ENCODE measurements at places on chromosomes 4 and X.

GRCh38 chrX:110146521-110146920 is 143.6 kb downstream of the TMEM164 start:
- DNase-seq, result peak; percentile 19

DNA sequence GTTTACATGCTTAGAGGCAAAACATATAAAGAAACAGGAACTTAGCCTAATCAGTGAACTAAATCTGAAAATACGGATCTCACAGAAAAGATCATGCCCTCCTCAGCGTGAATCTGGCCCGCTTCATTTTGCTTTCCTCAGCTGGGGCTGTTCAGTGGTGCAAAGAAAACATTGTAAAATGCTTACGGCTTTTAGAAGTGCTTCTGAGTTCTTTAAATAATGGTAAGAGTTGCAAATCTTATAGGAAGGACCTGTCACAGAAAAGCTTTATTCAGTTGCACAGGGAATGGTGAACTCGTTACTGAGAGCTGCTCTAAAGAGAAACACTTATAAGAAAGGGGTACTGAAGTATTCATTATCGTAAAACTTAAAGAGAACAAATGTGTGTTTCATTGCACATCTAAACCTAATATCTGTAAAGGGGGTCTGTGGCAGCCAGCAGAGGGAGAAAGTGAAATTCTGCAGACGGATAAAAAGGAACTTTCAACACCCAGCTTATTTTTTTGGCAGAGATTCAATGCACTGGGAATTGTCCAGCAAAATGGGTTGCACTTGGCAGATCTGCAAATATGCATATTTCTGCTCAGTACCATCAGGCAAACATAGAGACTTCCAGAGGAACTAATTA is 139.2 kb upstream of the ANK2 start:
- DNase-seq, result peak; percentile 45

- DNase-seq, result no peak
These were observed 41.3 kb upstream of the MTMR1 start for GRCh38 chrX:150651906-150652305.

GRCh38 chrX:136636121-136636520 is 11.8 kb upstream of the CD40LG start:
- DNase-seq, result no peak

- no peak for DNase-seq
These were observed 142.3 kb downstream of the AFAP1 start for GRCh38 chr4:7797330-7797729.

DNA sequence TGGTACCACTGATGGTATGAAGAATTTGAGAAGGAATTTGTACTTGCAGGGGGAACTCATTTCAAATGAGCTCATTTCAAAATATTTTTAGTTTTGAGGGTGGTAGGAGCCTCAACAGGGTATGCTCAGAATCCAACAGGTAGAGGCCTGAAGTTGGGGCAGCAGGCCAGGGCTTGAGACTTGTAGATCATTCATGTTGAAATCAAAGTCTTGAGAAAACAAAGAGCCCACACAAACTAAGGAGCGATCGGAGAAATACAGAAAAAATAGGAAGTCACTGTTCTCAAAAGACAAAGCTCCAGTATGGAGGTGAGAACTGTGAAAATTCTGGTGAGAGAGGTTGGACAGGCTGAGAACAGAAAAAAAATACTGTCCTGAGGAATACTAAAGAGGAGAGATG is 979 bp upstream of the SLC9A6 start:
- DNase-seq, result no peak

DNA sequence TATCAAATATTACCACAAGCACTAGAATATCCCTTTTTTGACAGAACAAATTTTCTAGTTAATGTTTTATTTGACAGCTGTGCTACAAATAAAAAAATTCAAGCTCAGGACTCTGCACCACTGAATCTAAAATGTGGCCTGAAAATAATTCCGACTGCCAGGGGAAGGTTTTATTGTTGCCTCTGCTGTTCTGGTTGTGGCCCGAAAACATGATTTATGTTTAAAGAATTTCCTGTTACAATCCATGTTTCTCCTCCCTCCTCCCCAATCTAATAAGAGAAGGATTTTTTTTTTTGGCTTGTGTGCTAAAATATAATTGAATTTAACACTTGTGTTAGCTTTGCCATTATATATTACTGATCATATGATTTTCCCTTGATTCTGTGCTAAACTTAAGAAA is 227.8 kb downstream of the DCLK2 start:
- DNase-seq, result no peak

DNA sequence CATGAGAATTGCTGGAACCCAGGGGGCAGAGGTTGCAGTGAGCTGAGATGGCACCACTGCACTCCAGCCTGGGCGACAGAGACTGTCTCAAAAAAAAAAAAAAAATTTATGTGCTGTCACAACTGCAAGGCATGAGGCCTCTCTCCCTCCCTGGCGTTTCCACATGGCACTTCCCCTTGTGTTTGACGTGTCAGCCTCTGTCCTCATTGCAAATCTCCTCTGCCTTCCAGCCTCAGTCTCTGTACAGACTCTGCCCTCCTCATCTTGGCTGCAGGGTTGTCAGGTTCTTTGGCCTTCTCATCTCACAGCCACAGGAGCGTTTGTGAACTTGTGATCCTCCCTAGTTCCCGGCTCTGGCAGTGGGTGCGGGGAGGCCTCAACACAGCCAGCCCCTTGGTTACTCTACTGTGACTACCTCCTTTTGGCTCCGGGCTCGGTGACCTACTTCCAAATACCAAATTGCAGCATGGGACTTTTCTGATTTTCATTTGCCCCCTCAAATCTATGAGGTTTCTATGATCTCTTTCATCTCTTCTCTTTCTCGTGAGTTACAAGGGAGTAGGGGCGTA is 250.0 kb downstream of the CBR4 start:
- DNase-seq, result no peak

DNA sequence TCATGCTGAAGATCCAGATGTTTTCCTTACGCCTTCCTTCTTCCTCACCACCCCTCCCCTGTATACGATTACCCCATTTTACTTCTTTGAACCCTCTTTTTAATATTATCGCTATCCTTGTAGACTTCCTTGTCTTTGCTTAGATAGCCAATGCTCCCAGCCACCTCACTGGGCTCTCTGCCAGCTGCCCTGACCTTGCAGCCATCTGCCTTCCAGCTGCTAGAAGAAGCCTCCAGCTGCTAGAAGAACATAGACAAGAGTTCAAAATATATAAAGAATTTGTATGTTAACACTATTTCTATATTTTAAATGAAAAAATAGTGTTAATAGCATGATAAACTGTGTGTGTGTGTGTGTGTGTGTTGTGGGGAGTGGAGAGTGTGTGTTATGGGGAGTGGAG is 374.7 kb downstream of the ANKRD50 start:
- no peak for DNase-seq

GRCh38 chr4:4334798-4335520 is 44.9 kb downstream of the ZBTB49 start:
- DNase-seq, result peak; percentile 36

- DNase-seq, result peak; percentile 6
These were observed 143.4 kb downstream of the TRIML1 start for GRCh38 chr4:188282471-188283232.

DNA sequence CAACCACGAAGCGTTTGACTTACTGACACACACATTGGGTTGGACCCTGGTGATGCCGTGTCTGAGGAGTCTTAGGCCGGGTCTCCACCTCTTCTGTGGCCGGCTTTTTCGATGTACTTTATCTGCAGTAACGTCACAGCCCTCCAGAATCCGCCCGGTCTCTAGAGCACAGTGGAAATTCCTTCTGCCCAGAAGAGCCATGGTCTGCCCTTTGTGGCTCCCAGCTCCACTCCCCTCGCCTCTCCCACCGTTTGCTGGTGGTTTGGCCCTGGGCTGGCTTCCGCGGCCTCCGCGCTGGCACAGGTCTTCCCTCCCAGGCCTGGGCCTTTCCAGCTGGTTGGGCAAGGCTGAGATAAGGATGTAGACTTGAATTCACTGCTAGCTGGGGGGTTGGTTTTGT is 4.3 kb downstream of the MAEA start:
- no peak for DNase-seq

GRCh38 chr4:100042711-100043110 is 92.6 kb upstream of the H2AZ1 start:
- no peak for DNase-seq

DNA sequence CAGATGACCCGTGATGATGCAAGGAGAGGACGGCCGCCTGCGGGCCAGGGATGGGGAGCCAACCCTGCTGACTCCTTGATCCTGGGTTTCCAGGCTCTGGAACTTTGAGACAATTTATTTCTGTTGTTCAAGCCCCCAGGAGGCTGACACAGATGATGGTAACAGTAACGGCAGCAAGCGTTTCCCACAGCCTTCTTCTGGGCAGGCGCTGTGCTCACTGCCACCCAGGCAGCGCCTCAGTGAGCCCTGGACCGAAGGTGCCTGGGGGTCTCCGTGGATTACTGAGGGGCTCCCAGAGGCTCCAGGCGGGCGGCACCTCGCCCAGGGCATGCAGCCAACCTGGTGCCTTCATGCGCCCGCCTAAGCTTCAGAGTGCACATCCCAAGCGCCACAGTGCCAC is 103.9 kb upstream of the AFAP1 start:
- no peak for DNase-seq

- DNase-seq, result no peak
These were observed 8.0 kb downstream of the MSX1 start for GRCh38 chr4:4867375-4868039.

DNA sequence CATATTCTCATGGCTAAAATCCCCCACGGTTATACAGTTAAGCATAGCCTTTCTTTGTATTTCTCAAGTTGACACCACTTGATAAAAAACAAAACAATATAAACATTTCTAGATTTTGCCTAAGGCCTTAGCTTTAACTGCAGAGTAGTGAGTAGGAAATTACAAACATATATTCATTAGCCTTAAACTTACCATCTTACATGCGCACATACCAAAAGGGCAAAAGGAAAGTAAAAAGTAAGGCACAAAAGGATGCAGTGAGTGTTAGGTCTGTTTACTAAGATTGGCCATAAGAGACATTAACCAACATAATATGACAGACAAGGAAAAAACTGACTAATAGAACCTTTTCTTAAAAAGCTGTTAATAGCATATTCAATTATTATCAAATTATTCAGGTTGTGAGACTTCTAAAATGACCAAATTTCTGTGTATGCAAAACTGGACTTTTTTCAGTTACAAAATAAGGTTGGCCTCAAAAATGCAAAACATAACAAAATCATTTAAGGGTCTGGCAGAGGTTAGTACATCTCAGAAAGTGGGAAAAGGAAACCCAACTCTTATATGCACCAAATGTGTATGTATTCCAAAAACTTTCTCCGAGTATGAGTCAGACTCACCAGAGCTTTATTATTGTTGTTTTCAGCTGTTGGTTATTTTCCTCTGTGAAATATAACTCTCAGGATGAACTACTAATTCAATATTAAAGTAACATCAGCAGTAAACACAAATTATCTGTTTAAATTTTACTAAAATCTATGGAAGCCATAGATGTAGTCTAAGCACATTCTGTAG is 39.9 kb downstream of the SEPSECS start:
- no peak for DNase-seq

GRCh38 chrX:48511560-48511959 is 2.8 kb downstream of the PORCN start:
- no peak for DNase-seq

GRCh38 chrX:15204130-15204751 is 65.6 kb downstream of the ASB9 start:
- DNase-seq, result no peak

GRCh38 chrX:51148848-51149247 is 183.8 kb upstream of the NUDT10 start:
- DNase-seq, result peak; percentile 3

DNA sequence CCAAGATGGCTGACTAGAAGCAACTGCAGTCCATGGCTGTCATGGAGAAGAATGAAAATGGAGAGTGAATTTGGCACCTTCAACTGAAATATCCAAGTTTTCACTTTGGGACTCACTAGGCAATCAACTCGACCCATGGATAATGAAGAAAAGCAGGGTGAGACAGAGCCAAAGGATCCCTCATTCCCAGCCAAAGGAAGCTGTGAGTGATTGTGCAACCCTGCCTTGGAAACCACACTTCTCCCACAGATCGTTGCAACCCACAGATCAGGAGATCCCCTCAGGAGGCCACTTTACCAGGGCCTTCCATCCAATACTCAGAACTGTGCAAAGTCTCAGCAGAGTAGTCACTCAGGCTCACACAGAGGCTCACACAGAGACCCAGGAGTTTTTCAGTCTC is 4.5 kb downstream of the CFAP299 start:
- no peak for DNase-seq

- DNase-seq, result no peak
These were observed 8.5 kb downstream of the FAAH2 start for GRCh38 chrX:57294961-57295360.

GRCh38 chr4:99863804-99864203 is 30.4 kb downstream of the LAMTOR3 start:
- DNase-seq, result no peak

GRCh38 chr4:145535202-145535601 is 53.5 kb downstream of the SMAD1 start:
- no peak for DNase-seq

- DNase-seq, result no peak
These were observed 1768.5 kb downstream of the PCDH7 start for GRCh38 chr4:32488690-32489089.

DNA sequence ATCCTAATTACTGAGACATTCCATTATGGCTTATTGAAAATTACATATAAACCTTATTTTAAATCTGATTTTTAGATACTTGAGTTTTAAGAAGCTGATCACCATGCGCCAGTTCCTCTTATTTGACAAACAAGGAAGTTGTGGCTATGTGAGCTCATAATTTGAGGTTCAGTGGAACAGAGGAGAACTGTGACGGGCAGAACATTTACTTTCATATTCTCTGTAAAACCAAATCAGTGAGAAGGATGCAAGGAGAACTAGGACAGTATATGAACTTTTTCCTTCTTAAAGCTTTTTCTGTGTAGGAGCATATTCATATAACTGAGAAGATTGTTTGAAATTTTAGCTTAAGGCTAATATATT is 25.3 kb downstream of the STIM2 start:
- DNase-seq, result no peak

DNA sequence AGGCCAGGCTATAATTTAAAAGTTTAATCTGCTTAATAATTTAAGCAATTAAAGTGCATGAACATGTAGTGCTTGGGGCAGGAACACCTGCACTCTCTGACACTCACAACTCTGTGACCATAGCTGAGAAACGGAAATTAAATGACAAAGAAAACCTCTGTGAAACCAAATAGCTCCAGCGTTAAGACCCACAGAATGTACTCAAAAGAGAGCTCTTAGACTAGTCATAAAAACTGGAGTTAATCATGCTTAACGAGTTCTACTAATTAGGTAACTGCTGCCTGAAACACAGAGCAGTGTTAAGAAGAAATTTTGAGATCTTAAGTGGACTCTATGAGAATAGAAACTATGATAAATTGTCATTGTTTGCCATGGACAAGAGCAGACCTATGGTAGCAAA is 174.4 kb upstream of the SPIN4 start:
- no peak for DNase-seq
